Activated CD4-positive, alpha-beta T cell treated with anti-CD3 and anti-CD28 coated beads, Interleukin-2, amount 50 U/mL, for 1 hour (primary cell): ENCODE measurements at places on chromosomes 5 and 9.

GRCh38 chr9:131433302-131433854 is 39.5 kb downstream of the PRRC2B start:
- DNase-seq = no peak

DNA sequence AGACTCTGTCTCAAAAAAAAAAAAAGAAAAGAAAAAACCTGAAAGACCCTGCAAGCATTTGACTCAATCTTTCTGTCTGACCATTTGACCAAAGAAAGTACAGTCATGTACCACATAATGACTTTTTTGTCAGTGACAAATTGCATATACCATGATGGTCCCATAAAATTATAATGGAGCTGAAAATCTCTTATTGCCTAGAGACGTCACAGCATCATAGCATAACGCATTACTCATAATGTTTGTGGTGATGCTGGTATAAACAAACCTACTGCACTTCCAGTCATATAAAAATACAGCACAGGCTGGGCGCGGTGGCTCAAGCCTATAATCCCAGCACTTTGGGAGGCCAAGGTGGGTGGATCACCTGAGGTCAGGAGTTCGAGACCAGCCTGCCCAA is 10.5 kb downstream of the ECM2 start:
- no peak for DNase-seq

DNA sequence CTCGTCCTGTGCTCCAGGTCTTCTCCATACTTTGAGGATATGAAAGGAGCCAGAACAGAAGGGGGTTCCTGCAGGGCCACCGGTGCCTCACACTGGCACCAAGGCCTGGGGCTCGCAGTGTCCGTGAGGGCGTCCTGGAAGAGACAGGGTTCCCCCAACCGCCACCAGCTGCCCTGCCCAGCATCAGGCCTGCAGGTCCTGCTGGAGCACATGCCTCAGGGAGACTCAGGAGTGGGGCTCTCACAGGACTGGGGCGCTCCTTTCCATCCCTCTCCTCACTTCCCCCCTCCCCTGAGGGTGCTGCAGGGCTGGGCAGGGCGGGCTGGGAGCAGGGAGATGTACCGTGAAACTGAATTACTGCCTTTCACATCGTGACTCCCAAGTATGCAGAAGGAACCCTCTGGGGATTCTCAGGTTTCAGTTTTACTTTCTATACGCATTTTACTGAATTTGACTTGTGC is 31.7 kb downstream of the CEP72 start:
- no peak for DNase-seq

DNA sequence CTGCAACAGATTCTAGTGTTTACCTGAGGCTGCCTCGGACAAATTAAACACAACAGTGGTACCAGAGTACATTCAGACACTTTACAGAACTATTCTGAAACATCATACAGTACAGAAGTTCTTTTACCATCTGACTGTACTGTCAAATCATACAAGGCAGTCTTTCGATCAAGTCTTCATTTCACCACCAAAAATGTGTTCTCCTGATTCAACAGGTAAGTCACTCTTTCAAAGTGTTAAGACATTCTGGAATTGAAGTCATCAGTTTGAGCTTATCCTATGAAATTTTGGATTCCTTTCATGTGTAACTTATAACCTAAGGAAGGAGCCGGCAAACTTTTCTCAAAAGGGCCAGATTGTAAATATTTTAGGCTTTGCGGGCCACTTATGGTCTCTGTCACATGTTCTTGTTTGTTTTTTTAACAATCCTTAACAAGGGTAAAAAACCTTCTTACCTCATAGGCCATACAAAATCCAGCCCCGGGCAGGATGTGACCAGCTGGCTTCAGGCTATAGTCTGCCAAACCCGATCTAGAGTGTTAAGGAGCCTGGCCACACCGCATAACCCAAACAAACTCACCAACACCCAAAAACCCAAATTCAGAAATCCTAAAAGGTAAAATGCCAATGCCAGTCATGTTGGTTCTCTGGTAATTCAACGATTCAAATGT is 151.6 kb downstream of the DENND1A start:
- no peak for DNase-seq
